Urinary bladder (tissue), 4 donors: ENCODE measurements at places on chromosomes 16 and 17. TPM values are rescaled to one million over a fixed set of nuclear protein-coding genes. Genes with fewer than 3 reads are reported as not detected.

PLA2G15 gene
- 14.1 TPM for total RNA-seq

SMIM5 gene
- total RNA-seq = 4.0 TPM

CSH1 gene
- total RNA-seq = 0.42 TPM

PRAC1 gene
- 7.7 TPM for total RNA-seq

FA2H gene
- total RNA-seq = 0.26 TPM
